ENCODE measurements at places on chromosomes 7 and 10.

GRCh38 chr7:76512941-76513816 is 2.8 kb downstream of the UPK3B start:
- DNase-seq = no peak

GRCh38 chr7:158022601-158023000 is 565.0 kb downstream of the PTPRN2 start:
- no peak for DNase-seq

DNA sequence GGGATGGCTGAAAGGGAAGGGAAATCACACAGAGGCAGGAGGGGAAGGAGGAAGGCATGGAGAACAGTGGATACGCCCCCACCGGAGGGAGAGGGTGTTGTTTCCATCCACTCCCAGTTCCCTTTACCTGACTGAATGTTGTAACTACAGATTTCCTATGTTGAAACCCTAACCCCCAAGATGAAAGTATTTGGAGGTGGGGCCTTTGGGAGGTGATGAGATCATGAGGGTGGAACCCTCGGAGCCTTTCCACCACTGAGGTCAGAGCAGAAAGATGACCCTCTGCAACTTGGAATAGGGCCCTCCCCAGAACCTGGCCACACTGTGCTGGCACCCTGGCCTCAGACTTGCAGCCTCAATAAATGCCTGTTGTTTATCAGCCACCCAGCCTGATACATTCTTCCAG is 48.6 kb upstream of the CNPY1 start:
- DNase-seq = peak; percentile 9

DNA sequence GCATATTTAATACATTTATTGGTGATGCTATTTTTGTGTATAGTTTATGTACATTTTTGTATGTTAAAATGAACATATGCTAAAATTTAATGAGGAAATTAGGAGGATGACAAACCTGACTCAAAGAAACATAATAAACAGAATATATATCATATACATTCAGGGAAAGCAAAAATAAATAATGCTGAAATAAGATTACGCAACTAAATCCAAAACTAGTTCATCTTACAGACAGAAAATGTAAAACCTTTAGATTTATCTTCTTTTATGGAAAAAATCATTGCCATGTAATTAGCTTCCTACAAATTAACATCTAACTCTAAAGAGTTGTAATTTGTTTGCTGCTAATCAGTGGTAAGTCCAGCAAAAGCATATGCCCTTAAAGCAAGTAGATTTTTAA is 216.5 kb downstream of the PTN start:
- DNase-seq = no peak

DNA sequence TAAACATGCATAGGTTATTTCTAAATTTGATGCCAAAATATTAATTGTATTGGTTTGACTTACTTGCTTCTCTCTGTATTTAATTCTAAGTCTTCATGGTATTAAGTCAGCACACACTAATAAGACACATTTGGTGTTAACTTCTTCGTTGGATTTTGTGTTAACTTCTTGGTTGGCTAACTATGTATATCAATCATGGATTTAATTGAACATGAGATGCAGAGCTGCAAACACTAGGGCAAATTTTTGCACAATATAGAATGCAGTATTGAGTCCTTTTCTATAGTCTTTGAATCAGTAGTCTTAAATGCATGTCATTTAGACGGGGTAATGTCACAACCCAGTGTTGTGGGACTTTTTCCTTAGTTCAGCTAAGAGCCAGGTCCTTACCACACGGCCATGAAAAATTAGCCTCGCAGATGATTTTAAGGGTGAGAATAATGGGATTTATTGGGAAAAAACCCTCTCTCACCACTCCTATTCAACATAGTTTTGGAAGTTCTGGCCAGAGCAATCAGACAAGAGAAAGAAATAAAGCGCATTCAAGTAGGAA is 142.9 kb upstream of the TRIM24 start:
- DNase-seq = no peak

- no peak for DNase-seq
These were observed 212.7 kb upstream of the FAM3C start for GRCh38 chr7:121608785-121609184.

- DNase-seq = no peak
These were observed 112.2 kb upstream of the GALNT17 start for GRCh38 chr7:71019706-71020105.

DNA sequence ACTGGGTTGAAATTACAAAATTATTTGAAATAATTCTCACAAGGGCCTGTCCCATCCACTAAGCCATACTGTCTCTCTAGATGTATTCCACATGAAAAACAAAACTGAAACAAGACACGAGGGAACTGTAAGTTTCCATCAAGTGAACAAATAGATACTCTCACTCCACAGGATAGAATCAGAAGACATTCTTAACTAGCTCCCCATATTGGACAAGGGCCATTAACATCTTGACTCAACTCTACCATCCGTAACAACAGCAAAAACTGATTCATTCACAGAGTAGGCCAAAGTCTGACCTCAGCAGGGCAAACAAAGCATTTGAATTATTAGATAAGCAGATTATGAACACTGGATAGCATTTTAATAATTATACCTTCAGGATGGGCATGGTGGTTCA is 29.1 kb downstream of the UBE2H start:
- no peak for DNase-seq

GRCh38 chr10:73247509-73248258 is 629 bp upstream of the DNAJC9 start:
- DNase-seq = no peak

- DNase-seq = no peak
These were observed 136.3 kb upstream of the LAMB4 start for GRCh38 chr7:108266491-108266890.

DNA sequence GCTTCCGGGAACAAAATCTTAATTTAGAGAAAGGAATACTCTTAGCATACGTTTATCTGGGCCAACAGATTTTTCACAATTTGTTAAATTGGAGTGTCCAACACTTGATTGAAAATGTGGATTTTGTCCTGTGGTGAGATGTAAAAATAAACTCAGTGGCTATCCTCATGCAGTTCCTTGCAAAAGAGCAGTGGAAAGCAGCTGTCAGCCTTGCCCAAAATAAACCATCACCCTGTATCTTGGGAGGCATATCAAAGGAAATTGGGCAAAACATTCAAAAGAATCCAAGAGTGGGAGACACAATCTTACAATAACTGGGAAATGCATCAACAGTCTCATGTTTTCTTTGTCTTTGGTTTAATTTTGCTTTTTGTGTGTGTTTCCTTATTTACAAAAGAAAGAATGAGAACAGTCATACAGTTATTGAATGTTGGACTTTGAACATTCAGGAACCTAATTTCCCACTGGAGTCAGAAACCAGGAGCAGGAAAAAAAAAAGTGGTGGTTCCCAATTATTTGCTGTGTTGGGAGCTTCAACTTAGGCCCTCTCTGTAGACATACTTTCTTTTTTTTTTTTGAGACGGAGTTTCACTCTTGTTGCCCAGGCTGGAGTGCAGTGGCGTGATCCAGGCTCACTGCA is 44.4 kb upstream of the DGKI start:
- DNase-seq = no peak

GRCh38 chr10:132328738-132329137 is 3.3 kb upstream of the LRRC27 start:
- no peak for DNase-seq

DNA sequence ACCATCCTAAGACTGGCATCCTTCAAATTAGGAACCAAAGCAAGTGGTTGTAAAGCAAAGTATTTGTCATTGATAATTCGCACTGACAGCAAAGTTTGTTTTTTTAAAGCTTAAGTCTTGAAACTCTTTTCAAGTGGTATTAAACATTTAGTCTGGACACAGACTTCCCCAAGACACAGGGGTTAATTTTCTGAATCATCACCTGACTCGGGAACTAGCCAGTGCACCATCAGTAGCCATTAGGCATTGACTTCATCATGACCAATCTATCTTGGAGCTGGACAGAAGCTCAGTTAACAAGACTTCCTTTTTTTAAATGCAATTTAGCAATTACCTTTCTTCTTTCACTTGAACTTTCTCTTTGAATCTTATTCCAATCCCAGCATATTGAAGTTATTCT is 210.6 kb downstream of the ZNF365 start:
- DNase-seq = no peak

All from NT2/D1 (cell line).